ENCODE measurements at places on chromosomes 3 and 15.

- DNase-seq, result no peak
Observed at GRCh38 chr3:172987273-172987672, 153.8 kb downstream of the SPATA16 start.

DNA sequence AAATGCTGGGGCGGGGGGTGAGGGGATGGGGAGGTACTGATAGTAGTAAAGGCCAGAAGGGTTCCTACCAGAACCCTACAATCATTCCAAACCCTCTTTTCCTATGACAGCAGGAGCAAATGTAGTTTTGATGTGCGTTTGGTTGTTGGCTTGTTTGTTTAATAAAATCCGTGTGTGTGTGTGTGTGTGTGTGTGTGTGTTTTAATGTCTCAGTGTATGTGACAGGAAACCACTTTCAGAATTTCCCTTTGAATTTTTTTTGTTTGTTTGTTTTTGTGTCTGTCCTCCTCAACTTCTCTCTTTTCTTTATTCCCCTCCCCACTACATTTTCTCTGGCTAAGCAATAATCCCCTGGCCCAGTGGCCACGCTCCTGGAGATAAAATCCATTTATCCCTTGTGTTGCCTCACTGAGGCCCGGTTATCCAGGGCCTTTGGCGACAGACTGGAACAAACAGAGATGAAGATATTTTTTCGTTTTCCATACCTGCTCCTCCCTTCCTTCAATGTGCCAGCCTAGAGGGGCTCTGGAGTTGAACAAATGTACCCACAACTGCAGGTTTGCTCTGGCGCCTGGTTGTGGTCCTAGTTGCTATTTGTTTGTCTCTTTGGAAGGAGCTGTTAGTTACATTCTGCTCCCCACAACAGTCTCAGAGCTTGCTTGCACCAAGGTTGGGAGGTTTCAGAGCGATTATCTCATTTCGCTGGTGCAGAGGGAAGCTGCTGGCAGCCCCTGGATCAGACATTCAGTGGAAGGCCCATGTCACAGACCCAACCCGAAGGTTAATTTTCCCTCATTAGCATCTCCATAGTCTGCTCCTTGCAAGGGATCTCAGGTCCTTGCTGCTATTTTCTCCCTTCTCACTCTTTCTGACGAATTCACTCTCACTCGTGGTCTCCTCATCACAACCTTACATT lies 17.9 kb downstream of the NR2F2 start:
- no peak for DNase-seq

GRCh38 chr3:122946185-122946584 lies 81.4 kb downstream of the SEMA5B start:
- no peak for DNase-seq

DNA sequence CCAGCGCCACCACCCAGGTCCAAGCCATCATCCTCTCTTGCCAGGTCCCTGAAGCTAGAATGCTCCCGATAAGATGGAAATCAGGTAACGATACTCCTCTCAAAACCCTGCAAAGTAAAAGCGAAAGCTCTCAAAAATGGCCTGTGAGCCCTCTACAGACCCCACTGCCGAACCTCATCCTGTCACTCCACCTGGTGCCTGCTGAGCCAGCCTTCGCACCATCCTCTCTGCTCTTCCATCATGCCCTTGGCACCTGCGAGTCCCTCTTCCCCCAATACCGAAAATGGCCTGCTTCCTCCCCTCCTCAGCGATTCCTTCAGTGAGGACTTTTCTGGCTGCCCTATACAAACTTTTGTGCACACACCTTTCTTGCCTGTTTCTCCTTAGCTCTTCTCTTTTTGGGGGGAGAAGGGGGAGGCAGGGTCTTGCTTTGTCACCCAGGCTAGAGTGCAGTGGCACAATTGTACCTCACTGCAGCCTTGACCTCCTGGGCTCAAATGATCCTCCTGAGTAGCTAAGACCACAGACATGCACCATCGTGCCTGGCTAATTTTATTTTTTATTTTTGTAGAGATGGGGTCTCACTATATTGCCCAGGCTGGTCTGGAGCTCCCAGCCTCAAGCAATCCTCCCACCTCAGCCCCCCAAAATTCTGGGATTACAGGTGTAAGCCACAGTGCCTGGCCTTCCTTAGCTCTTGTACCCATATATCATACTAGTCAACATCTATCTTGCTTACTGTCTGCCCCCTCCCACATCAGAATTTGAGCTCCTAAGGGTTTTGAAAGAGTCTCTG lies 3.0 kb downstream of the IDH2 start:
- DNase-seq, result no peak

DNA sequence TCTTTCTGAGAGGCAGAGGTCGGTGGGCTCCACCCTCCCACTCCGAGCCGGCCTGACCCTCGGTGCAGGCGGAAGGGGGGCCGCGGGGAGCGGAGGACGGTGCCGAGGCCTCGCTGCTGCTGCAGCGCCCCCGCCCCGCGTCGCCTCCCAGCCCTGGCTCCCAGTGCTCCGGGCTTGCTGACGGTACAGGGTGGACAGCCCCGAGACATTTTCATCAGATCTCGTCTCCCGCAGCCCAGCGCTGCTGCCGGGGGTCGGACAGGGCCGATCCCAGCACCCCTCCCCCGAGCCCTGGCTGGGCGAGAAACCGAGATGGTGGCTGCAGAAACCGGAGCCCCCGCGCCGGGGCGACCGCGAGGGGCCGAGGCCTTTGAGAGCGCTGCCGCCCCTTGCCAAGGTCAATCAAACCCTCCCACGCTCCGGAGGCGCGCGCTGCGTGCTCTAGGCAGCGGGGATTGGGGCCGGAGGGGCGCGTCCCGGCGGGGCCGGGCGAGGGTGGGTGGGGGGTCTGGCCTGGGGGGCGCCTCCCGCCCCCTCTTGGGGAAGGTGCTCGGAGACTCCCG lies 42.5 kb downstream of the EPHB3 start:
- no peak for DNase-seq

GRCh38 chr3:160448845-160449635 lies 546 bp downstream of the TRIM59 start:
- DNase-seq, result peak; percentile 24

- no peak for DNase-seq
Observed at GRCh38 chr3:66179793-66180192, 41.0 kb upstream of the SLC25A26 start.

GRCh38 chr3:13039213-13039896 lies 33.9 kb downstream of the IQSEC1 start:
- no peak for DNase-seq

- no peak for DNase-seq
Observed at GRCh38 chr3:12935023-12935860, 93.9 kb upstream of the RPL32 start.

DNA sequence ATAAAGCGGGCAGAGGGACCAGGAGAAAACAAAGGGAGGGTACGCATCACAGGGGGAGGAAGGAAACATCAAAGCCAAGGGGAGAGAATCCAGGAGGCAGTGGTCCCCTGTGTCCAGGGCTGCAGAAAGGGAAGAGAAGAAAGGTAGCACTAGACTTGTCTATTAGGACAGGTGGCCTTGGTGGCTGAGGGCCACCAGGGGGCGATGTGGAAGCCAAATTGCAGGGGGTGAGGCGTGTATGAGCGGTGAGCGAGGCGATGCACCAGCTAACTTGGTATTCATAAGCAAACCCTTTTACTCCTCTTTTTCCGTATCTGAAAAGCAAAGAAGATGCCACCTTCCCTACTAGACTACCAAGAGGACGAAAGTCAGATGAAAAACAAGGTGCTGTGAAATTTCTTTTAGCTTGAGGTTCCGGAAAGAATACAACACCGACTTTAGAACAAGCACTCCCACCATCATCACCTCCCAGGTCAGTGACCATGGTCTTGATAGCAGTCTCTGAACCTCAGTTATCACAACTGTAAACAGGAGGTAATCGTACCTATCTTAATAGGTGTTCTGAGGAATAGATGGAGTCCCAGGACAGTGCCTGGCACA lies 654.4 kb upstream of the ADAMTS9 start:
- DNase-seq, result peak; percentile 4

- DNase-seq, result no peak
Observed at GRCh38 chr3:37891227-37891626, 29.5 kb downstream of the CTDSPL start.

- DNase-seq, result no peak
Observed at GRCh38 chr3:32437896-32438295, 46.2 kb downstream of the CMTM7 start.

- DNase-seq, result no peak
Observed at GRCh38 chr3:194690501-194691372, 5.1 kb downstream of the FAM43A start.

- DNase-seq, result no peak
Observed at GRCh38 chr15:89802231-89802928, 12.3 kb downstream of the ANPEP start.

Measured in stimulated activated CD4-positive, alpha-beta T cell treated with anti-CD3 and anti-CD28 coated beads, Interleukin-15, amount 100 ng/mL, for 48 hours (primary cell).